ENCODE measurements at places on chromosomes 3 and 15.

- no peak for DNase-seq
Observed at GRCh38 chr3:14238356-14238755, 59.7 kb downstream of the LSM3 start.

- DNase-seq = no peak
Observed at GRCh38 chr15:99303907-99304306, 52.6 kb downstream of the LRRC28 start.

DNA sequence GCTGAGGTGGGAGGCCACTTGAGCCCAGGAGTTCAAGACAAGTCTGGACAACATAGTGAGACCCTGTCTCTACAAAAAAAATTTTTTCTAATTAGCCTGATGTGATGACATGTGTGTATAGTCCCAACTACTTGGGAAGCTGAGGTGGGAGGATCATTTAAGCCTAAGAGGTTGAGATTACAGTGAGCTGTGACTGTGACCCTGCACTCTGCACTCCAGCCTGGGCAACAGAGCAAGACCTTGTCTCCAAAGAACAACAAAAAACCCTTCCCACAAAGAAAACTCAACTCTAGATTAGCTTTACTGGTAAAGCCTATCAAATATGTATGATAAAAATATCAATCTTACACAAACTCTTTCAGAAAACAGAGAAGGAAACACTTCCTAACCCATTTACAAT is 68.5 kb downstream of the ZNF148 start:
- DNase-seq = no peak

- no peak for DNase-seq
Observed at GRCh38 chr3:132573797-132574211, 23.3 kb upstream of the ACKR4 start.

- no peak for DNase-seq
Observed at GRCh38 chr3:9441501-9442221, 44.2 kb downstream of the SETD5 start.

GRCh38 chr15:90889736-90890456 is 5.6 kb downstream of the FES start:
- no peak for DNase-seq

DNA sequence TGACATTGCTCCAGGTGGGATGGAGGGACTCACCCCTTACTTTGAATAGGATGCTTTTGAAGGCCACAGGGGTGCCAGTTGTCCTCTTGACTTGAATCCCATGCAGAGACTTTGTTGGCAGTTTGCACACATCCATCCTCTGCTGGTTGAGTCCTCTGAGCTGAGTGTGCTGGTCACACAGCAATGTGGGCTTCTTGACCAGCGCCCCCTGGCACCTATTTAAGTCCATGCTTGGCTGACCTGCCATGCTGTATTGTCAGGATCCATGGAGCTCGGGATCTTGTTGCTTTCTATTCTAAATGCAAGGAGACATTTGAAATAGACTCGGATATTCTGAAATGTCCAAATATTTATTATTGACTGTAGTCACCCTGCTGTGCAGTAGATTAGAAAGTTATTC is 19.8 kb downstream of the RAB7A start:
- no peak for DNase-seq

- DNase-seq = no peak
Observed at GRCh38 chr3:121980450-121980796, 41.6 kb downstream of the ILDR1 start.

GRCh38 chr15:42728560-42728959 is 8.4 kb downstream of the CDAN1 start:
- no peak for DNase-seq

GRCh38 chr3:128151758-128152274 is 1.5 kb upstream of the EEFSEC start:
- no peak for DNase-seq

All from MCF 10A (cell line).